Panc1 (cell line): ENCODE measurements at places on chromosomes 6 and 20.
A peak's percentile ranks its signal among the peaks of the same experiment; 100 is the strongest.

DNA sequence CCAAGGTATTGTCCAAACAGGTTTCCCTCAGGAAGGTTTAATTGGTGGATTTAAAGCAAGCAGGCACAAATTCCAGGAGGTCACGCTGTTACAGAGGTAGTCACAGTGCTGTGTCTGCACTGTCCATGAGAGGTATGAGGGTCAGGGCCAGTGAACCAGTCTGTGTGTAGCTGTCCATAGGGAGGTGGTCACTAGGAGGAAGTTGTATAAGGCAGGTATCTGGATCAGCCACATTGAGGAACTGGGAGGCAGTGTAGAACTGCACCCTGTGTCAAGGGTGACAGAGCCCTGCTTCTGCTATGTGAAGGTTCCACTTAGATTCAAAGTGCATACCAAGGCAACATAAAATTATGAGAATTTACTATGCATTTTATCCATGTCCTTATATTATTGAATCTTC lies 73.3 kb downstream of the MAP3K4 start:
- H3K4me3 ChIP-seq, result no peak overlapping the region
- no peaks in the 10 kb centered on the region for H3K27me3 ChIP-seq
- no peak overlapping the region for H3K27ac ChIP-seq
- no peaks in the 10 kb centered on the region for H3K4me1 ChIP-seq

- no peaks in the 10 kb centered on the region for H3K36me3 ChIP-seq
- no peaks in the 10 kb centered on the region for H3K27me3 ChIP-seq
- DNase-seq, result no peak
- H3K4me1 ChIP-seq, result no peaks in the 10 kb centered on the region
- H3K27ac ChIP-seq, result no peak overlapping the region
These were observed 41.6 kb downstream of the MRAP2 start for GRCh38 chr6:84074988-84075781.

GRCh38 chr20:63056236-63057170 lies 49.7 kb upstream of the BHLHE23 start:
- no peak overlapping the region for H3K27ac ChIP-seq
- no peaks in the 10 kb centered on the region for H3K4me1 ChIP-seq
- DNase-seq, result no peak
- no peaks in the 10 kb centered on the region for H3K36me3 ChIP-seq
- no peaks in the 10 kb centered on the region for H3K27me3 ChIP-seq
- H3K4me3 ChIP-seq, result no peak overlapping the region

DNA sequence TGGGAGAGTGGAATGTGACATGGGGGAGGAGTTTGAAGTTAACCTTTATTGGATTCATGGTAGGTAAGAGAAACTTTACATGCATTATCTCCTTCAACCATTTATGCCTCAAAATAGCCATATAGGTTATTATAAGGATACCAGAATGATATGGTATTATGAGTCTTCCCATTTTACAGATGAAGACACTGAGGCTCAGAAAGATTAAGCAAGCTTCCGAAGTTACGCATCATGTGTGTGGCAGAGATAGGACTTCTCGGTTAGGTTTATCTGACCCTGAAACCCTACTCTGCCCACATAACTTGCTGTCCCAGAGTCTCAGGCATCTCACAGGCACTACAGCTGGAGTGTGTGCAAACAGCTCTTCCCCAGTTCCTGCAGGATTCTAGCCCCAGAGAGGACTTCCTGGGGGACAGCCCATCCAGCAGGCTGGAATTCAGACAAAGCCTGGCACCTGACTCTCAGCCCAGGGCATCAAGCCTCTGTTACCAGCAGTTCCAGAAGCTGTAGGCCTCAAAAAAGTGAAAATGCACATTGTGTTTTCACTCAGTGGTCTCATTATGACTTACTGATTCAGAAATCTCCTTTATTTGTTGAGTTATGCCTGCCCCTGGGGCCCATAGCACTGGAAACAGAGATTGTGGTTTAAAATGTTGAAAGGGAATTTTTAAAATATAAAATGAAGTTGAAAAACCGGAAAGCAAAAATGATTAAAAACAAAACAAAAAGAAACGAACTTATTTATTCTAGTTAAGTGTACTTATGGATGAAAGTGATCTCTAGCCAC lies 512.8 kb upstream of the CHD6 start:
- H3K27ac ChIP-seq, result no peak overlapping the region
- H3K27me3 ChIP-seq, result no peaks in the 10 kb centered on the region
- H3K4me1 ChIP-seq, result no peaks in the 10 kb centered on the region
- H3K36me3 ChIP-seq, result no peaks in the 10 kb centered on the region

DNA sequence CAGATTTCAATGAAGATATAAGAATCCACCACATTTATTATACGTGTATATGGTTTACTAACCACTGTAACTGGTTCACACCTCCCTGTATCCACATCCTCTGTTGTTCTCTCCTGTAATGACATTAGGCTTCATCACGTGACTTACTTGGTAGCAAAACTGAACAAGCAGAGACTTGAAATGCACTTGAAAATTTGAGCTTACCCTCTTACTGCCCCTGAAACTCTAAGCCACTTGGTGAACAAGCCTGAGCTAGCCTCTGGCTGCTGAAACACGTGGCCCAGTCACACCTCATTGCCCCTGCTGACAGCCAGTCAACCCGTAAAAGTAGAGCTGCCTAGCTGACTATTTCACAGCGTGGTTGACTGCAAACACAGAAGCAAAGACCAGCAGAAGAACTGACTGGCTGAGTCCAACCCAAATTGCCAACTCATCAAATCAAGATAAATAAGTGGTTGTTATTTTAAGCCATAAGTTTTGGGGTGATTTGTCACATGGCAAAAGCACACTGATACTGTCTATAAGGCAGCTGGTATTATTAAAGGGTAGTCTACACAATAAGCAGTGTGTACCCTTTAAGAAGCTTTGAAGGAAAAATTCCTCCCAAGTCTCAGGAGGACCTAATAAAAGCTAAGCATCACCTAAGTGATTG lies 109.0 kb downstream of the RALGAPA2 start:
- no peaks in the 10 kb centered on the region for H3K27me3 ChIP-seq
- no peak for DNase-seq
- H3K4me1 ChIP-seq, result no peaks in the 10 kb centered on the region
- H3K27ac ChIP-seq, result no peak overlapping the region
- H3K4me3 ChIP-seq, result no peak overlapping the region

DNA sequence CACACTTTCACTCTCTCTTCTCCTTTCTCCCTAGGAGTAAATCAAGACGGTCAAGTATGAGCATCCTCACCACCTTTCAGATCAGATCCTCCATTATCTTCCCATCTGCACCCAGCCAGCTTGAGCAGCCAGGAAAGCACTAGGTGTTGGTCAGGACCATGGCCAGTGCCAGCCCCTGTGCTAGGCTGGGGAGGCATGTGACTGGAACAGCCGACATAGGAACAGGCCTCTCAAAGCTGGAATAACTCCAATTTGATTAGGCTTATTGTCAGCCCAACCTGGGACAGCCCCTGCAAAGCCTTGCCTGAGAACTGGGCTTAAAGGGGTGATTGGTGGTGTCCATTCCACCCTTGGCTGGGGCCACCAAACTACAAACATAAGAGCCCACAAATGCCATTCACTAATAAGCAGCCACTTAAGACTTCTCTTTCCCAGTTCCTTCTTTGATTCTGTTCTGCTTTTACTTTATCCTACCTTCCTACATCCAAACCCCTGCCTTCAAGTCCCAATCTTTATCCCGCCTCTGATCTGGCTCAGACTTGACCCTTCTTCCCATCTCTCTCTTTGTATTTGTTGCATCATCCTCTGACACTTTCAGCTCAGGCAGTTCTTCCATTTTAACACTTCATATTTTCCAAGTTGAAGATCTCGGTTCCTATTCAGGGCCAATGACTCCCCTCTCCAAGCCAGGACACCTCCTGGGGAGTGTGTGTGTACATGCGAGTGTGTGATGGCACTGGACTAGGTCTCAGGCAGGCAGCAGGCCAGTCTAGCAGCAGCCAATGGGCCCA lies 4.5 kb upstream of the TREM2 start:
- H3K4me3 ChIP-seq, result no peak overlapping the region
- no peak for DNase-seq
- H3K27me3 ChIP-seq, result peaks cover 7% of the 10 kb centered on the region; the same call in 1 of the 2 replicates
- H3K4me1 ChIP-seq, result no peaks in the 10 kb centered on the region

- DNase-seq, result no peak
- H3K4me1 ChIP-seq, result no peaks in the 10 kb centered on the region
- H3K36me3 ChIP-seq, result no peaks in the 10 kb centered on the region
- H3K4me3 ChIP-seq, result no peak overlapping the region
- H3K27ac ChIP-seq, result no peak overlapping the region
- no peaks in the 10 kb centered on the region for H3K27me3 ChIP-seq
These were observed 174.3 kb downstream of the CDKAL1 start for GRCh38 chr6:20708367-20709124.

DNA sequence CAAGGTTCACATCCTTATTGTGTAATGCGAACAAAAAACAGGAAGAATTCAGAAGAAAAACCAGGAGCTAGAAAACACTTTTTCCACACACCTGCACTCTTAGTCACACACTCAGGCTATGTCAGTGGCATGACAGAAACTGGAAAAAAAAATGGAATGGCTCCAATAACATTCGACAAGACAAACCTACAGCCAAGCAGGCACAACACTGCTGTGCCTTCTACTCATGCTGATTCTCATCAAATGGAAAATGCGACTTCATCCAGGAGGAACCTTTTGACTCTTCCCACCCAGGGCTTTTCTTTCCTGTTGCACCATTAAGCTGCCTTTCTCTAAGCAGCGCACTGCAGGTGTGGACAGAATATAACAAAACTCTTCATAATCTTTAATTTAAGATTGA lies 163.2 kb upstream of the BTBD3 start:
- H3K4me1 ChIP-seq, result no peaks in the 10 kb centered on the region
- no peak overlapping the region for H3K4me3 ChIP-seq
- H3K27ac ChIP-seq, result no peak overlapping the region
- DNase-seq, result no peak

DNA sequence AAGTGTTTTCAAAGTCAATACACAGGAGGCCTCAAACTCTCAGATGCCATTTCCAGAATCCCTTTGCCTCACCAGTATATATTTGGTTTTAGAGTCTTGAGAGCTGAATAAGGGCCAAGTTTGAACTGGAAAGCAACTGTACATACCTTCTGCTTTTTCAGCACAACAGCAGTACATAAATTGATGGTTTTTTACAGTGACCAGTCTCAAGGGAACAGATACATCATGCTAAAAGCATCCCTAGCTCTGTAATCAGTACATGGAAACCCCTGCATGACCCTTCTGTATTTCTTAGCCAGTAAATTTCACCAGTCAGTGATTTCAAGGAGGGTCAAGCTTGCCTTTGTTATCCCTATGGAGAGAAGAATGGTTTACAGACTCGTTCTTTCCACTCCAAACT lies 40.6 kb upstream of the ECHDC1 start:
- no peak overlapping the region for H3K4me3 ChIP-seq
- no peaks in the 10 kb centered on the region for H3K36me3 ChIP-seq
- no peak for DNase-seq
- no peak overlapping the region for H3K27ac ChIP-seq
- H3K27me3 ChIP-seq, result no peaks in the 10 kb centered on the region
- H3K4me1 ChIP-seq, result no peaks in the 10 kb centered on the region

DNA sequence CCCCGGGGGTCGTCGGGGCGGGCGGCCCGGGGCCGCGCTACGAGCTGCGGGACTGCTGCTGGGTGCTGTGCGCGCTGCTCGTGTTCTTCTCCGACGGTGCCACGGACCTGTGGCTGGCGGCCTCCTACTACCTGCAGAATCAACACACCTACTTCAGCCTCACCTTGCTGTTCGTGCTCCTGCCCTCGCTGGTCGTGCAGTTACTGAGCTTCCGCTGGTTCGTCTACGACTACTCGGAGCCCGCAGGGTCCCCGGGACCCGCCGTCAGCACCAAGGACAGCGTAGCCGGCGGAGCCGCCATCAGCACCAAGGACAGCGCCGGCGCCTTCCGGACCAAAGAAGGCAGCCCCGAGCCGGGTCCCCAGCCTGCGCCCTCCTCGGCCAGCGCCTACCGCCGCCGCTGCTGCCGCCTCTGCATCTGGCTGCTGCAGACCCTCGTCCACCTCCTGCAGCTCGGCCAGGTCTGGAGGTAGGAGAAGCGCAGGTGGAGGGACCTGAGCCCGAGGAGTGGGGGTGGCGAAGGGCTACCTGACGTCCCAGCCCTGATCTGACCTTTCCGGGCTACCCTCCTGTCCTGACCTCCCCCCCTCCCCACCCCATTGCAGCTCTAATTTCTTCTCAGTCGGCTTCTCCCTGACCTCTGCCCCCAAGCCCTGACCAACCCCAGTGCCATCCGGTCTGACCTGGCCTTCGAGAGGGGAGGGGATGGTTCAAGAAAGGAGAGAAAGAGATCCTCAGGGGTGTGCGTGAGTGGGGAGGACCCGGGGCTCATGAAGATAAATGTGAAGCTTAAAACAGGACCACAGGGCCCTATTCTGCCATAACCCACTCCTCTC lies 558 bp downstream of the XKR7 start:
- DNase-seq, result no peak
- H3K27ac ChIP-seq, result peak overlapping the region; percentile 93
- peaks cover 56% of the 10 kb centered on the region for H3K4me1 ChIP-seq
- peak overlapping the region; percentile 43 for H3K4me3 ChIP-seq

DNA sequence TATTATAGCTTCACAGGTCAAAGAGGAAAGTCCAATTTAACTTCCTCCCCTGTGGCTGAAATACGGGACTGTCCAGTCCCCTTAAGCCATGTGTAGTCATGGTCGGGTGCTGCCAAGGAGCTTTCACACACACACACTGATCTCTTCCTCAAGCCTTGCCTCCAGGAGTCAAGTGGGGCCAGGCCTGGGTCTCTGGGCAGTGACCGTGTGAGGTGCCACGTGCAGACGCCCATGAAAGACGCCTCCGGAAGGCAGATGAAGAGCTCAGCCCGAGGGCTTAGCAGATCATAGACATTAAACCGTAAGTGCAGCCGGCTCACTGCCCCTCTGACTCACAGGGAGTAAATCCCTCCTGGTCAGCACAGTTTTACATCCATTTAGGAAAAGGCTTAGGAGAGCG lies 4.2 kb downstream of the GABRR2 start:
- no peaks in the 10 kb centered on the region for H3K27me3 ChIP-seq
- no peaks in the 10 kb centered on the region for H3K36me3 ChIP-seq
- H3K27ac ChIP-seq, result no peak overlapping the region
- no peaks in the 10 kb centered on the region; the same call in none of the 2 replicates for H3K4me1 ChIP-seq
- no peak overlapping the region for H3K4me3 ChIP-seq

DNA sequence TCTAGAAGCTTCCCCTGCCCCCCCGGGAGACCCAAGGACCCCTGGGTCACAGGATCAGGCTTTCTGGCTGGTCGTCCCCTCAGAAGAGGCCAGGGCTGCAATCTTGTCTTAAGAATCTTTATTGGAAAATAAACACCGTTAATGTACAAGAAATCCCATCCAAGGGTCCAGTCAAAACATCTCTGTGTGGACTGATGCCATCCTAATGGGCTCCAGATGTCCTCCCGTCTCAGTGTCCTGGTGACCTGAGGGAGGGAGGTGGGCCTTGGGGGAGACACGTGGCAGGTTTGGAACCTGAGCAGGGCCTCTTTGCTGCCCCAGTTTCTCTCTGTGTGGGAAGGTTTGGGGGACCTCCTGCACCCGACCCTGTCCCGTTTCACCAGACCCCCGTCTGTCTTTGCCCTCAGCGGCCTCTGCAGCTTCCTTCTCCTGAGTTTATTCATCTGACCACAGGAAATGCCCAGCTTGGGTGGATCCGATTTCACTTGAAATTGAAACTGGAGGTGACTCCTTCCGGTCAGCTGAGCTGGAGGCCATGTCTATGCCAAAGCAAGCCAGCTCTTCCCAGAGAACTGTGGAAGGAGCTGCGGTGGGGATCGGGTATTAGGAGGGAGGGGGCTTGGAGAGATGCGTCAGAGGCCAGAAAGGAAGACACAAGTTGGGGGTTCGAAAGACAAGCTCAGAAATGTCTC lies 75.1 kb downstream of the SLC2A10 start:
- H3K4me1 ChIP-seq, result no peaks in the 10 kb centered on the region; the same call in 1 of the 2 replicates
- H3K27ac ChIP-seq, result no peak overlapping the region
- H3K36me3 ChIP-seq, result no peaks in the 10 kb centered on the region
- H3K27me3 ChIP-seq, result no peaks in the 10 kb centered on the region
- H3K4me3 ChIP-seq, result no peak overlapping the region
